GM23248 (cell line): ENCODE measurements at places on chromosomes 16 and 17.

GRCh38 chr17:29177871-29178749 lies 2.1 kb downstream of the MYO18A start:
- no peak for DNase-seq

DNA sequence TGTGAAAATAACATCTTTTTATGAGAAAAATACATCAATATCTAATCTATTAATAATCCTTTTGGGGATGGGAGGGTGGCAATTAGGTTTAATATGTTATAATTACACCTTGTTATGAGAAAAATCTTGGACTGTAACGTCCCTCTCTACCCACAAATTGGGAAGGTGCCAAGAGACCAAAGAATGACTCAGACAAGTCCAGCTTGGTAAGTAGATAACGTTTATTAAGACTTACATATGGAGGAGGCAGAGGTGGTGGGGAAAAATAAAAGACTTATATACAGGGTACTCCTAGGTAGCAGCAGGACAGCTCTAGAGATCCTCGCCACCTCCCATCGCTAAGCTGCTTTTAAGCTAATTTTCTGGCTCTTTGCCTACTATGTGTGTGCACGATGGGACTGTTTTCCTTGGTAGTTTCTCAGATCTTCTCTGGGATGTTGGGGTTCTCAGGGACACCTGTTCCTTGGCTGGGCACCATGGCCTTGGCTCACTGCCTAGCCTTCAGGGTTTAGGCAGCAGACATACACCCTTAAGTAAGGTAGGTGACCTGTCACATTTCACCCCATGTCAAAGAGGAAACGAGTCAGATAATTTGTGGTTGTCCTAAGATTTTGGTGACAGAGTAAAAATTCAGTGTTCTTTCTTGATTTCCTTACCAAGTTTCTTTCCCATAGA lies 31.5 kb downstream of the RBL2 start:
- DNase-seq, result peak; percentile 38

DNA sequence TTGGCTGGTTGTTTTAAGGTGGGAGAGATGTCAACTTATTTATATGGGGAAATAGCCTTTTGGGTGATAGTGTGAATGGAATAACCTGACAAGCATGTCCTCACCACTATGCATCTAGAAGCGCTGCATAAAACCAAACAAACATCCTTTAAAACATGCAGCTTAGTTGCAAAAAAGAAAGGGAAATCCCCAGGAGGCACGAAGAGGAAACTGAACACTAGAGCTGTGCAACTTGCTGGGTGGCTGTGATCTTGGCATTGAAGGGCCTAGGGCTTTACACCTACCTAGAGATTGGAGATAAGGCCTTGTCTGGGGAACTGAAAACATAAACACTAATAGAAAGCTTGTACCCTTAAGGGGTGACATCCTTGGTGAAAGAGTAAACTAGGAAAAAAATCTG lies 7.3 kb downstream of the C16orf54 start:
- no peak for DNase-seq

GRCh38 chr16:54177052-54177861 lies 109.3 kb downstream of the IRX3 start:
- no peak for DNase-seq

- peak; percentile 94 for DNase-seq
Measured at GRCh38 chr16:2927010-2927646, 15.4 kb downstream of the FLYWCH1 start.

- DNase-seq, result peak; percentile 37
Measured at GRCh38 chr16:229731-230281, 557 bp upstream of the LUC7L start.

GRCh38 chr16:67030221-67030962 lies 1.4 kb downstream of the CBFB start:
- no peak for DNase-seq
